ENCODE measurements at places on chromosomes 4 and X.

DNA sequence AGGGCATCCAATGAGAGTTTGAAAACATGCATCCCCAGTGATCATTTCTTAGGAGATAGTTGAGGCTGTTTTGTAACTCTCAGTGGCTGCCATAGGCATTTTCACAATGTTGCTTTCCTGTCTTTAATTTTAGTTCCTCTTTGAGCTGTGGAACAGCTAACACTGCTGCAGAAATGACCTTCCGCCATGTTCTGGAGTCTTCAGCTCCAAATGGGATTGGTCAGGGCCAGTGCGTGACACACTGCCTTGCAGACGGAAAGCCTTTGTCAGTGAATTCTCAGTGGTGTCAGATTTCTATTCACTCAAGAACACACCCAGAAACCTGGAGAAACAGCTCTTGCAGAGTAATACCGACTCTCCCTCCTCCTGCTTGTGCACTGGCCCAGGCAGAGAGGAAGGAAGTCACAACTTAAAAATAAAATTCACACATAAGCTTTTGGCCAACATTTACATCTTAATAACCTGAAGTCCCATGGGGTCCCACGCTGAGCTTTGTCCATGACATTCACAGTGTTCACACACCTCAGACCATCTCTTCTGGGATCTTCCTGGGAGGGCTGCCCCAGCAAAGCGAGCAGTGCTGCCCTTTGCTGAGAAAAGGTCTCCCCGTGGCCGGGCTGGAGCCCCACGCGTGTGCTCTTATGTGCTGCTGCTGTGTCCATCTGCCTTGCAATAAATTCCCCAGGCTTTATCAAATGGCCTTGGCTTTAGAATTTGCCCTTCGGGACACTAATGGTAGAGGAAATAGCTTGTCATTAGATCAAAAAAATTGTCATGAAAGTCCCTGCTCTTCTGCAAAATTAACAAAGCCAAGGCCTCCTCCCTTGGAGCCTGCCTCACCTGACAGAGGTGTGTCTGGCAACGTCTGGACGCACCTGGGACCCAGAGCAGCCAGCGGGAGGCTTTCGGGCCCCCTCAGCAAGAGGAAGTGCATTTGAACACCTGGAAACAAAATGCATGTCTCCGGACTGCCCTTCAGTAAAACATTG is 126.8 kb downstream of the IRF2 start:
- peak; percentile 33 for DNase-seq

GRCh38 chr4:41504167-41504818 is 33.7 kb upstream of the LIMCH1 start:
- no peak for DNase-seq

DNA sequence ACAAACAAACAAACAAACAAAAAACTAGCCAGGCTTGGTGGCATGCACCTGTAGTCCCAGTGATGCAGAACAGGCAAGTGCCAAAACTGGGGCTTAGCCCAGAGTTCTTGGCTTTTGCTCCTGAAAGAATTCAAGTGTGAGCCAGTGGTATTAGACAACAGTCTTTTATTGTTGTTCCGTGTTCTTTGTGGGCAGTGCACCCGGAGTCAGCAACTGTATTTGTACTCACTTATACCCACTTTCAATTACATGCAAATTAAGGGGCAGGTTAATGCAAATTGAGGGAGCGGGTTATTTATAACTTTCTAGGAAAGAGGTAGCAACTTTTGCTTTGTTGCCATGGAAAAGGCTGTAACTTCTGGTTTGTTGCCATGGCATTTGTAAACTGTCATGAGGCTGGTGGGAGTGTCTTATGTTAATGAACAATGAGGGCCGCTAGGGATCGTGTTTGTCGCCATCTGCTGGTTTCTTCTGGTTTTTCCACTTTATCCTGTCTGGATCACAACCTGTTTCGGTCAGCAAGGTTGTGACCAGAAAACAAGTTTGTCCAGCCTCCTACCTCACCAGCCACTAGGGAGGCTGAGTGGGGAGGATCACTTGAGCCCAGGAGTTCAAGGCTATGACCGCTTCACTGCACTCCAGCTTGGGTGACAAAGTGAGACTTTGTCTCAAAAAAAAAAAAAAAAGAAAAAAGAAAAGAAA is 88.8 kb upstream of the ESX1 start:
- DNase-seq, result peak; percentile 67

GRCh38 chr4:140705625-140706275 is 50.4 kb downstream of the TBC1D9 start:
- DNase-seq, result no peak

GRCh38 chr4:38309471-38309870 is 349.3 kb downstream of the PTTG2 start:
- no peak for DNase-seq

DNA sequence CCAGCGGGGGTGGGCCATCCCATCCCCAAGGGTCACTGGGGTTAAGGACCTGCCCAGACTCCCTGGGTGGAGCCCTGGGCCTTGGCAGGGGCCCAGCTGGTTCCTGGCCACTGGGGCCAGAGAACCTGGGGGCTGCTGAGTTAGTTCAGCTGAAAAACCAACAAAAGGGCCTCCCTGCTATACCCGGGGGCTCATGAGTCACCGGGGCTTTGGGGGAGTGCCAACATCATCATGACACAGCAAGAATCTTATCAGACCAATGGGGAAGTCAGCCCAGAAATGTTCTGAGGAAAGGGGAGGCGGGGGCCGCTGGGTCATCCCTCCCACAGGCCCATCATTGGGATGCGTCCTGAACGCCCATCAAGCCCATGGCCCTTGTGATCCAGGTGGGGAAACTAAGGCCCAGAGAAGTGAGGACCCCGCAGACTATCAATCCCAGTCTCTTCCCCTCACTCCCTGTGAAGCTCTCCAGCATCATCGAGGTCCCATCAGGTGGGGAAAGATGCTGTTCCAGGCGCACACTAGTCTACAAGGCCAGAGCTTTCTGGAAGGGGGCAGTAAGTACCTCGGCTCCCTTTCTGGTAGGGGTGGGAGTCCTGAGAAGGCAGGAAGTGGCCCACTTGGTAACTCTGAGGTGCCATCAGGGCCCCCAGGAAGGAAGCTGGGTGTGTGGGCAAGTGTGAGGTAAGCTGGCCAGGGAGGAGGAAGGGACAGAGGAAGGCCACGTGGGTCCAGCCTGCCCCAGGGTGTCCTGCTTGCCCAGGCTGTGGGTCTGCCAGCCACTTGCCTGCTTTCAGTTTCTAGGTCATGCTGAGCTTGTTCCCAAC is 4.5 kb downstream of the G6PD start:
- no peak for DNase-seq

- DNase-seq, result no peak
Observed at GRCh38 chr4:15717086-15717485, 14.2 kb downstream of the BST1 start.

DNA sequence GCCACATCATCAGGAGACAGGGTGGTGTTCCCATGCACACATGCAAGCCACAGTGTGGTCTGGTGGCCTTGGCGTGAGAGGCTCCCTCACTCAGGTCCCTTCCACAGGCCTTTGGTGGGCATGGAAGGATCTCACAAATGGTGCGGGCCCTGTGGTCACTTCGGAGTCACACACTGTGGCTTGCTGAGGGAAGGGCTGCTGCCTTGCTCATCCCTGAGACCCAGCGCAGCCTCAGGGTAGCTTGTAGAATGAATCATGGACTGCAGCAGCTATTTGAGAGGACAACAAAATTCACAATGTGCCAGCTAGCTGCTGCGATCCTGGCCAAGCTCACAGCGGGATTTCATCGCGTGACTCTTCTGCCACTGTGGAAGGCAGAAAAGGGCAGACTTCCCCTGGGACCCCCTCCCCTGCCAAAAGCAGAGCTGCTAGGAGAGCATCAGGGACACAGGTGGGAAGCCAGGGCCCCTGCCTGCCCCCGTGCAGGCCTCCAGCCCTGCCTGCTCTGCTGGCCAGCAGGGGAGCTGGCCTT is 106.4 kb downstream of the ABLIM2 start:
- no peak for DNase-seq

GRCh38 chr4:164856396-164856795 is 20.6 kb upstream of the APELA start:
- no peak for DNase-seq

DNA sequence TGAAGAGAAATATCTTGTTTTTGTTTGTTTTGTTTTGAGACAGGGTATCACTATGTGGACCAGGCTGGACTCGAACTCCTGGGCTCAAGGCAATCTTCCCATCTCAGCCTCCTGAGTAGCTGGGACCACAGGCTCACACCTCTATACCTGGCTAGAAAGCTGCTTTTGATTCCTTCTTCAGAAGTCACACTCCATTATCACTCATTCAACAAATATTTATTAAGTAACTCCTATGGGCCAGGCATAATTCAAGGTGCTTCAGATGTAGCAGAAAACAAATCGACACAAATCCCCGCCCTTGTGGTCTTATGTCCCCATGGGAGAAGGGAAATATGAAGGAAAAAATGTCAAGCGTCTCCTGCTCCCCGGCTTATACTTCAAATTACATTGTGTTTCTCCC is 72.6 kb upstream of the DHX15 start:
- DNase-seq, result no peak
